ENCODE measurements at places on chromosomes 3 and 15. TPM values are rescaled to one million over a fixed set of nuclear protein-coding genes. Genes with fewer than 3 reads are reported as not detected.

- DNase-seq: no peak
Observed at GRCh38 chr15:34461730-34462129, 24.1 kb upstream of the GOLGA8A start.

GRCh38 chr15:58065445-58066041, at the start of gene ALDH1A2:
Gene ALDH1A2 (minus strand): TSS chr15:58065711. CDS start chr15:58065650, 61 bp downstream.
- DNase-seq: no peak

- DNase-seq: no peak
Observed at GRCh38 chr3:61979638-61980037, 393.7 kb downstream of the FEZF2 start.

DNA sequence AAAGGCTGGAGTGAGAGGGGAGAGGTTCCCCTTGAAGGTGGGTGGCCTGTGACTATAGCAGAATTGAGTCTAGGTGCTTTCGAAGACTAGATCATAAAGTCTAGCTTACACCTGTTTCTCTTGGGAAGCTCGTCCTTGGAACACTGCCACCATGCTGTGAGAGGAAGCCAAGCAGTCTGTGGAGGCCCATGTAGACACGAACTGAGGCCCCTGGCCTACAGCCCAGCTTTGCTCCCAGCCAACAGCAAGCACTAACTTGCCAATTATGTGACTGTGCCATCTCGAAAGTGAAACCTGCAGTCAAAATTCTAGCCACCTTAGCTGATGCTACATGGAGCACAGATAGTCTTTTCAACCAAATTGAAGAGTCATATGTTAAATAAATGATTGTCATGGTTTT, 190.5 kb upstream of the NECTIN3 start:
- no peak for DNase-seq

- DNase-seq: peak; percentile 46
Observed at GRCh38 chr15:39685999-39686613, 96.5 kb downstream of the FSIP1 start.

DNA sequence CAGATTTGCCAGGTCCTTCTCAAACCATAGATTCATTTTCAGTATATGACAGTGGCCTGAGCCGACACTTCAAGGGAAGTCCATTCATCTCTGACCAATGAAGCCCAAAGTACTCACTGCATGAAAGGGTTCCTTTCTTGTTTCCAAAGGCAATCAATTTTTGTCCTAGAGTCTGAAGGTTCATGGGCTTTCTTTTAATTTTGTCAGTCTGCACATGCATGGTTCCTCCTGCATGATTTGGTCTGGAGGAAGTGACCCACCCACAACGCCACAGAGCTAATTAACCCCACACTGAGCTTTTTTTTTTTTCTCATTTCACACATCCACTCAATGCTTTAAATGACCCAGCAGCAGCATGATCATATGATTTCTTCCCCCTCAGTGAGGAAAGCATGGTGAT, 216.4 kb downstream of the TIGIT start:
- no peak for DNase-seq

- DNase-seq: no peak
Observed at GRCh38 chr3:161395115-161396012, 24.0 kb upstream of the SPTSSB start.

DNA sequence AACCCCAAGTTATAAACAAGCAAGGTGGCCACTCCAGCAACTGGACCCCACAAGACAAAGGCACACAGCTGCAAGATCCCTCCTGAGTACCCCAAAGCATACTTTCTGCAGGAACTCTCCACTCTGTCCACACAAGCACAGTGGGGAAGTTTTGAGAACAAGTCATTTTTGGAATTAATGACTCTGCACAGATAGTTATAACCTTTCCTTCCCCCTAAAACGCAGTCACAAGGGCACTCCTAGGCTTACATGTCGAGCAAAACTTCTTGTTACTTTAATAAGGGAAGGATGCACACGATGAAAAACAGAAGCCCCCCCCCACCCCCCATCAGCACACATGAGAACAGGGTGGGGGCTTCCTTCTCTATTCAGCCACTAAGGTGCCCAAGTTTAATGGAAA, 1.2 kb downstream of the STIMATE start:
- no peak for DNase-seq

GRCh38 chr15:70538278-70538677, 225.1 kb downstream of the UACA start:
- no peak for DNase-seq

- DNase-seq: no peak
Observed at GRCh38 chr3:69791106-69791505, 51.8 kb downstream of the MITF start.

DNA sequence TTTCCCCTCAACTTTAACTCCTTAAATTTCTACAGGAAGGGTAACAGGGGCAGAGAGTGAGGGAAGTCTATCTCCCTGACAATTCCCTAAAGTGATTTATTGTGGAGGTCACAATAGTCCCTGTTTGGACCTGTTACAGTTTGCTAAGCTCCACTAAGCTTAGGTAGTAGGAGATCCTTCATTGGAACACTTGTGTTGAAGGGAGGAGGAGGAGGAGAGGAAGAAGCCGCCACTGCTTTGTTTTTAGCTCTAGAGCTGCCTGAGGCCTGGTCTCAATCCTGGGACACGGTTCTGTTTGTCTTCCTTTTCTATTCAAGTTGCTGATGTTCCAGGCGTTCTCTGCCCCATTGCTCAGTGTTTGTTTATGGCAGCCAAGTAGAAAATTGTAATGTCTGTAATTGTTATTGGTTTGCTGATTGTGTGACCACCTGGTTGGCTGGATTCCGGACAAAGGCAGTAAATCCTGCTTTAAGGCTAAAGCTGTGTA, 48.4 kb downstream of the HES1 start:
- no peak for DNase-seq

- DNase-seq: no peak
Observed at GRCh38 chr3:134325061-134325705, 49.1 kb downstream of the AMOTL2 start.

GRCh38 chr3:186825872-186826409, 16.6 kb upstream of the ADIPOQ start:
- no peak for DNase-seq

DNA sequence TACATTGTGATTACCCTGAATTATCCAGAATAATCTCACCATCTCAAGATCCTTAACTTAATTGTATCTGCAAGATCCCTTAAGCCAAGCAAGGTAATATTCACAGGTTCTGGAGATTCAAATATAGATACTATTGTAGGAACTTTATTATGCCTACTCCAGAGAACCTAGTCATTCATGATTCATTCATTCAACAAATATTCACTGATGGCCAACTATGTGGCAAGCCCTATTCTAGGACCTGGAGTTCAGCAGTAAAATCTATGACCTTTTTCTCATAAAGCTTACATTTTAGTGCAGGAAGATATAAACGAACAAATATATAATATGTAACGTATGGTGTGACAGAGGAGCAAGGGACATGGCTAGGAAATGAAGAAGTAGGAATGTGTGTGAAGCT, 49.6 kb downstream of the ISL2 start:
- DNase-seq: no peak

DNA sequence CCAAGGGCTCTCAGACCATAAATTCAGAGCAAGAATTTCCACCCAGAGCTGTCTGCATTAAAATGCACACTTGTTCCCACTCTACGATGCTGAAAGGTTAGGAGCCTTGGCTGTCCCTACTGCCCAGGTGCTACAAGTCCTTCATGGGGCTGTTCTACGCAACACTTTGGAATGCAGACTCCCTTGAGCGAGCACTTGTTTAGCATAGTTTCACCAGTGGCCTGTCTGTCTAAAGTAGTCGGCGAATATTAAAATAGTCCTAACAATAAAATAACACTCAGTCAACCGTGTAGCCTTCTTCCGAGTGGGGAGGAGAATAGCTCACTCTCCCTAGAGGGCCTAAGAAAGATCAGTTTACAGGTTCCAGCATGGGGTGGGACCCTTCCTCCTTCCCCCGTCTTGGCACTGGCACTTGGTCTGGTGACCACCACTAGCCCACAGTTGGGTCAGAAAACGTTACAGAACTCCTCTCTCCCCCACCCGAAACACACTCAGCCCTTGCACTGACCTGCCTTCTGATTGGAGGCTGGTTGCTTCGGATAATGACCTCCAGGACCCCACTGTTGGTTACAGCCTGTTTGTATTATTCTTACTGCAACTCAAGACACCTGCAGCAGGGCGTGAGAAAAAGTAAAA, at the start of gene CLDN16:
Gene CLDN16 (plus strand): TSS at position 586 of the 636 bp plus-strand sequence. CDS start 167 bp downstream, outside the sequence.
- DNase-seq: no peak

GRCh38 chr15:40830884-40831283, 2.4 kb upstream of the PPP1R14D start:
- no peak for DNase-seq

GRCh38 chr15:69446953-69447352, 5.7 kb upstream of the RPLP1 start:
- DNase-seq: no peak

DNA sequence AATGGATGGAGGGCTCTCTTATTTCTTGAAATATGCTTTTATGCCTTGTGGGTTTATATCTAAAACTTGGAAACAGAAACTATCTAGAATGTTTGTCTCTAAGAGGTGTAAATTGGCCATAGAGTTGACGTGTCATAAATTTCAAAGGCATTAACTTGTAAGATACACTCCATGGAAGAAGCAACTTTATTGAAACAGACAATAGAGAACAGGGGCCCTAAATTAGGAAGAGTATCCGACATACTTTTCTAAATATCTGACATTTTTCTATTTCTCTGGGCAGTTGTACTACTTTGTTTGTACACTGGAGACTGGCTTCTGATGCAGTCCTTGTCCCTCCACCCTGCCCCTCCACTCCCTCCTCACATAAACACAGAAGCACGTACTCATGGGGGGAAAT, 50.0 kb downstream of the MEIS2 start:
- no peak for DNase-seq

DNA sequence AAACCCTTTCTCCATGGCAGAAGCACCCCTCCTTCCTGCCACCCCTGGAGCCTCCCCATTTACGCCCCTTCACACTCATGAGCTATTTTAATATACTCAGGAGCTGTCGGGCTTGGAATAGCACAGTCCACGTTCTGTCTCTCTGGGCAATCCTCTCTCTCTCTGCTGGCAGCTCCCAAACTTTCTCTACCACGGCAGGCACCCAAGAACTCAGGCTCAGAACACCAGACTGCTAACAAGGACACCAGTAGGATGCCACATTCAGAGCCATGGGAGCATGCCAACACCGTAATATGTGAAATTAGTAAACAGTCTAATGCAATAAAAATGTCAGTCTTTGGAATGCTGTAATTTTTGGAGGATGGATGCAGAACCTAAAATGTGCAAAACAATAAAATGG, 19.3 kb downstream of the TNFAIP8L3 start:
- no peak for DNase-seq

DNA sequence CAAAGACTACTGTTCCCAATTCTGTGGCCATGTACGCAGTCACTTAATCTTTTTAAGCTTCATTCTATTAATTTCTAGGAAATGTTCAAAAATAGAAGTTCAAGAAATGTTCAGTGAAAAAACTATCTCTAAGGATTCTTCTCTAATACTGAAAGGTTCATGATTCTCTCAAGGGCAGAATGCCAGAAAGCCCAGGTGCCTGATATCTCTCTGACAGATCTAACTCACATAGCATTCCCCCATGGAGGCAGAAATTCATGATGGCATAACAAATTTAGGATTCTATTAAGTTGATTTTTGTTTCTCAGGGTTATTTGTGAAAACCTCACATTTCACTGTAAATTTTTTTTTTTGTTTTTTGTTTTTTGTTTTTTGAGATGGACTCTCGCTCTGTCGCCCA, 17.5 kb downstream of the CHRM5 start:
- no peak for DNase-seq

GRCh38 chr3:62164196-62164595, 209.2 kb downstream of the FEZF2 start:
- peak; percentile 56 for DNase-seq

- no peak for DNase-seq
Observed at GRCh38 chr15:80798911-80799310, 19.7 kb downstream of the CEMIP start.

DNA sequence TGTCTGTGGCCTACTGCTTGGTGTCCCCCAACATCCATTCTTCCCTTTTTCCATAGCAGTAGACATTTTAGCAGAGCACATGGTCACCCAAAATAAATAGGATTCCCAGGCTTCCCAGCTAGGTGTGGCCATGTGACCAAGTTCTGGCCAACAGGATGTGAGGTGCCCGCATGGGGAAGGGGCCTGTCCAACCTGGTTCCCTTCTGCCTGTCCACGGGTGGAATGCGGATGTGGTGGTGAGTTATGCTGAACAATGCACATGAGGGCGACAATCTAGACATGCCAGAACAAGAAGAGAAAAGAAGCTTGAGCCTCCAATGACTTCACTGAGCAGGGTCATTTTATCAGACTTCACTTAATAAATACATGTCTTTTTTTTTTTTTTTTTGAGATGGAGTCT, 77.6 kb upstream of the DLG1 start:
- DNase-seq: no peak

DNA sequence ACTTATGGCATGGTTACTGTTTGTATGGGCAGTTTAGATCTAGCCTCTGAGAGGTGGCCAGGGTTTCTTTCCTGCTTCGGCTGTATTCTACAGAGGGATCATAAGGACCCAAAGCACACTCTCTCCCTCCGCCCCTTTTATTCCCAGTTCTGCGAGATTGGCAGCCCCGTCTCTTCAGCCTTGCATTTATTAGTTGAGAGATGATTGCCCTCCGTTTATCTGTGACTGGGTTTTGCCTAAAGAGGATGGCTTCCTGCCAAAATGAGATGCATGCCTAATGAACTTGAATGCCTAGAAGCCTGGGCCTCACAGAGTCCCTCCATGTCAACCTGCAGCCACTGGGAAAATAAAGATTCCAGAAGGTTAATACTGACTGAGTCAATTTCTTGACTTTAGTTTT, 97.1 kb upstream of the CHL1 start:
- no peak for DNase-seq

GRCh38 chr15:84826369-84826823, 9.2 kb downstream of the ALPK3 start:
- DNase-seq: peak; percentile 8

DNA sequence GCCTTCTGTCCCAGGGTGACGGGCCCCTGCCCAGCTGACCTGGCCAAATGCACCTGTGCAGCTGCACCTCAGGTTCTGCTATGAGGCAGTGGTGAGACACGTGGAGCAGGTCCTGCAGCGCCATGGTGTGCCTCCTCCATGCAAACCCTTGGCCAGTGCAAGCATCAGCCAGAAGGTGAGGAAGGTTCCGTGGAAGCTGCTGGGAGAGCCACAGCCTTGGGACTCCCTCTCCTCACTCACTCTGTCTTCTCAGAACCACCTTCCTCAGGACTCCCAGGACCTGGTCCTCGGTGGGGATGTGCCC, 31.6 kb downstream of the PTPN23 start:
- DNase-seq: no peak

- no peak for DNase-seq
Observed at GRCh38 chr3:161069511-161070251, 35.5 kb downstream of the B3GALNT1 start.

SAXO2 gene
- not detected for total RNA-seq

ATP10A gene
- total RNA-seq: 0.03 TPM

SHC4 gene
- total RNA-seq: 10.9 TPM

B2M gene
- total RNA-seq: 2,095 TPM

CLEC3B gene
- not detected for total RNA-seq

CCDC54 gene
- total RNA-seq: not detected

ROPN1 gene
- total RNA-seq: not detected

THAP10 gene
- total RNA-seq: 5.6 TPM

FOXL2NB gene
- 1.8 TPM for total RNA-seq

CHRM5 gene
- not detected for total RNA-seq

FAM3D gene
- not detected for total RNA-seq

DPPA2 gene
- not detected for total RNA-seq

SUSD5 gene
- 2.0 TPM for total RNA-seq

NPRL2 gene
- 16.8 TPM for total RNA-seq

STRA6 gene
- 0.17 TPM for total RNA-seq

ARMC8 gene
- total RNA-seq: 13.9 TPM

ATP13A5 gene
- total RNA-seq: not detected

MEX3B gene
- total RNA-seq: 3.6 TPM

Measured in NCI-H460 (cell line).